ENCODE measurements at places on chromosomes 5 and 9. TPM values are rescaled to one million over a fixed set of nuclear protein-coding genes. Genes with fewer than 3 reads are reported as not detected.

The OBP2B gene
- total RNA-seq, result not detected

The DNM1 gene
- total RNA-seq, result 82.3 TPM

The CDH12 gene
- not detected for total RNA-seq

The GHR gene
- total RNA-seq, result not detected

The PTGER4 gene
- total RNA-seq, result 1.8 TPM

The SPATA24 gene
- total RNA-seq, result 5.7 TPM

The PCDHGA3 gene
- not detected for total RNA-seq

The TSLP gene
- not detected for total RNA-seq

The SLC36A2 gene
- total RNA-seq, result not detected

The PCDHB13 gene
- 0.07 TPM for total RNA-seq

The AGTPBP1 gene
- 7.4 TPM for total RNA-seq

The LRRC19 gene
- not detected for total RNA-seq

The AK8 gene
- total RNA-seq, result 0.85 TPM

The MLANA gene
- total RNA-seq, result not detected

The FGF10 gene
- not detected for total RNA-seq

The SYNPO gene
- total RNA-seq, result 25.3 TPM

The RPP25L gene
- total RNA-seq, result 50.3 TPM

The PCDHGA1 gene
- total RNA-seq, result 0.34 TPM

The SPATA31C1 gene
- not detected for total RNA-seq

The GADD45G gene
- total RNA-seq, result 0.33 TPM

The PSAT1 gene
- 183 TPM for total RNA-seq

The SARDH gene
- total RNA-seq, result 0.09 TPM

The MAPKAP1 gene
- total RNA-seq, result 73.0 TPM

The SPATA31D4 gene
- total RNA-seq, result not detected

The SIL1 gene
- total RNA-seq, result 26.8 TPM

The LCP2 gene
- not detected for total RNA-seq

The SVEP1 gene
- total RNA-seq, result 1.4 TPM

The PCYOX1L gene
- total RNA-seq, result 2.6 TPM

The TMEM252 gene
- not detected for total RNA-seq

The DPP7 gene
- 112 TPM for total RNA-seq

The CFAP157 gene
- not detected for total RNA-seq

The GRM6 gene
- not detected for total RNA-seq

The CKMT2 gene
- total RNA-seq, result not detected

The NR5A1 gene
- total RNA-seq, result not detected

The SGCD gene
- total RNA-seq, result 3.7 TPM

The SOX30 gene
- 0.07 TPM for total RNA-seq

The FGF18 gene
- 0.25 TPM for total RNA-seq

The WDR31 gene
- 1.1 TPM for total RNA-seq

The LMX1B gene
- total RNA-seq, result 1.7 TPM

The AKNA gene
- 4.5 TPM for total RNA-seq

The DIRAS2 gene
- not detected for total RNA-seq

The PCDHGA2 gene
- 0.65 TPM for total RNA-seq

The OR13C3 gene
- not detected for total RNA-seq

The TMC1 gene
- 0.05 TPM for total RNA-seq

The CATSPER3 gene
- 0.59 TPM for total RNA-seq

The SLCO6A1 gene
- not detected for total RNA-seq

The CHSY3 gene
- 0.10 TPM for total RNA-seq

The FSTL4 gene
- 4.0 TPM for total RNA-seq

Measured in A549 treated with CpdA at 1 μM for 4 hours (cell line).